Stimulated activated CD4-positive, alpha-beta T cell treated with anti-CD3 and anti-CD28 coated beads, Interleukin-15, amount 100 ng/mL, for 1 hour (primary cell): ENCODE measurements at places on chromosomes 6 and 20.

GRCh38 chr6:150027806-150028565 is 2.7 kb upstream of the RAET1L start:
- no peak for DNase-seq

- DNase-seq = no peak
These were observed 49.8 kb upstream of the THEMIS start for GRCh38 chr6:127950566-127951145.

- no peak for DNase-seq
These were observed 93.8 kb downstream of the SCP2D1 start for GRCh38 chr20:18907353-18907752.

DNA sequence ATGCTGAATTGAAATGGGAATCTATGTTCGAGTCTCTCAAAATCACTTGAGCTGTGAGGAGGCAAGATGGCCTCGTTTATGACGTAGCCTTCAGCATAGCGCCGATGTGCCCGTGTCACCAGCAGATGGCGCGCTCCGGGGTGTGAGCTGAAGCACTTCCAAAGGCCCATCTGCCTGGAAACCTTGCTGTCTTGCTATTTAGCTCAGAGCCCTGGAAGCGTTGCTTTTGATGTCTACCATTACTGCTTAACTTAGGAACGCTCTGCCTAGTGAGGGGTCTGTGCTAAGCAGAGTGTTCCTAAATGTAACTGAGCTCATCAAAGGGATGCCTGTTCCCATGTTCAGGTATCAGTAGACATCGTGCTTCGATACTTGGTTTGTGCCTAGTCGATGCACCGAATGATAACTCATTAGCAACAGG is 67.7 kb downstream of the SYCP2L start:
- DNase-seq = peak; percentile 6

DNA sequence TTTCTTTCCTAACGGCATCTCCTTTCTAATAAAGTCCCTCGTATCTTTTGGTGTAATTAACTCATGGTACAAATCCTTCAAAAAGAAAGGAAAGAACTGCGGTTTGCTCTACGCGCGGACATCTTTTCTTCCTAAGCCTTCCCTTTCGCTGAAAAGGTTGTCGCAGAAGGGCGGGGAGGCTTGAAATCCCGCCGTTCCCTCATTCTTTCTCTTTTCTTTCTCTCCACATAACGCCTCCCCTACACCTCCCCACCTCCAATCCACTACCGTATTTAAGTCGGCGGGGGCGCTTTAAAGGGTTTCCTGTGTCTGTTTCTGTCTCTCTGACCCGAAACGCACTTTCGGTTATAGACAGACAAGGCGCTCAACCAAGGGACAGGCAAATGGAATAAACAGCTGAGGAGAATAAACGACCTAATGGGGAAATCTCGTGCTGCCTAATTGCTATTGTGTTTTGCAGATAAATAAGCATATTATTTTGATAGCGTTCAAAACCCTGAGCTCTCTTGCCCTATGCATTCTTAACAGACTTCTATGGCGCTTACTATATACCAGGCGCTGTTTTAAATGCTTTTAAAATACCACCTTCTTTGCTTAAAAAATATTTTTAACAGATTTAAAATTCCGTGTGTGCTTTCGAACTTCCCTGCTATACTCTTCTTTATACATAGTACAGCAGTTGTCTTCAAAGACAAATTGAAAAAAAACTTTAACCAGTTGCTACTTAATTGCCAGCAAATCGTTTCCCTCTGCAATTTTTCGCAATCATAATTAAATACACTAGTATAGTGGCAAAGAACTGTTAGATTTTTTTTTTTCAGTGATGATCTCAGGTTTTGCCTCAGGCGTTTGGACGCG is 2.5 kb upstream of the HEY2 start:
- peak; percentile 33 for DNase-seq

DNA sequence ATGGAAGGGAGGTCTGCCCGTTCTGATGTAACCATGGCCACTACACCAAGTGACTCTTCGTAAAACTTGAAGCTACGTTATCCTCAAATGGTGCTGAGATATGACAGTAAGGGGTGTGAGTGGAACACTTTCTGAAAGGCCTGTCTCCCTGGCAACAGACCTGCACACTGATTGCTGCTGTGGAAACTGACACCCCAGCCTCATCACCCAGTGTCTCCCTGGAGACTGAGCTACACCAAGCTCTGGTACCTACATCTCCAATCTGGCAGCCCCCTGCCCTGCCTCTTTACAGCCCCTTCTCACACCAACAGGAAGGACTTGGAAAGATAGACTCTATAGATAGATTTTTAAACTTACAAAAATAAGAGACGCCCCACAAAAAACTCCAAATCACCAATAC is 13.2 kb downstream of the PI16 start:
- no peak for DNase-seq

- no peak for DNase-seq
These were observed 229.2 kb downstream of the EPM2A start for GRCh38 chr6:145506136-145506535.

GRCh38 chr6:50836231-50836630 is 17.6 kb downstream of the TFAP2B start:
- DNase-seq = no peak

- DNase-seq = no peak
These were observed 632.2 kb downstream of the COL12A1 start for GRCh38 chr6:74573613-74574012.

DNA sequence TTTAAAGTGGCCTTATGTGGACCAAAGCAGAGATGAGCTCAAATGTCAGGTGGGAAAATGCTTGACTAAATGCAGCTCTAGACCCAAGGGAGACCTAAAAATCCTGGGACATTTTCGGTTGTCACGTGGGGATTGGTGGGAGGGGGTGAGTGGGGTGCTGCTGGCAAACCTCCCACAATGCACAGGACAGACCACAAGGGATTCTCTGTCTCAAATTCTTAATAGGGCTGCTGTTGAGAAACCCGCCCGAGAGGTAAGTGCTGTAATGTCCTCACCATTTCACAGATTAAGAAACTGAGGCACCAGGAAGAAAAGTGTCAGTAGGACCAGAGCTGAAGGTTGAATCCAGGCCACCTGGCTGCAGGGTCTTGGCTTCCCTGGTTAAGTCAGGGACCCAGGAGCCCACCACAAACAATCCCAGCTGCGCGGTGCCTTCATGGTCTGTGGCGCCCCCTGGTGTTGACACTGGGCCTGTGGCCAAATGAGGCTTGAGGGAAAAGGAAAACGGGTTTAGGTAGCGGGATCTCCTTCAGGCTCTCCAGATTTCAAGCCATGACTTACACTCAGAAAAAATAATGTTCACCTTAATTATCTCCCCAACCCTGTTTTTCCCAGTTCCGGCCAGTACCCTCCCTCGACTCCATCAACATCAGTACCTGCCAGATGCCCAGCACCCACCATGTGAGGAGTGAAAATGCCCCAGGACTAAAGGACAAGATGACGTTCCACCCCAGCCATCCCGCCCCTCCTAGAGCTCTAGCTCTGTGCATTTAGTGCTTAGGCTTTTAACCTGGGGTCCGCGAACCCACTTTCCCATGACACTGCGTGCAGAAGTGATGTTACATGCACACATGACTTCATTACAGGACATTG is 7.2 kb downstream of the HLA-G start:
- peak; percentile 41 for DNase-seq

GRCh38 chr6:41717392-41717736 is 18.0 kb downstream of the TFEB start:
- no peak for DNase-seq

DNA sequence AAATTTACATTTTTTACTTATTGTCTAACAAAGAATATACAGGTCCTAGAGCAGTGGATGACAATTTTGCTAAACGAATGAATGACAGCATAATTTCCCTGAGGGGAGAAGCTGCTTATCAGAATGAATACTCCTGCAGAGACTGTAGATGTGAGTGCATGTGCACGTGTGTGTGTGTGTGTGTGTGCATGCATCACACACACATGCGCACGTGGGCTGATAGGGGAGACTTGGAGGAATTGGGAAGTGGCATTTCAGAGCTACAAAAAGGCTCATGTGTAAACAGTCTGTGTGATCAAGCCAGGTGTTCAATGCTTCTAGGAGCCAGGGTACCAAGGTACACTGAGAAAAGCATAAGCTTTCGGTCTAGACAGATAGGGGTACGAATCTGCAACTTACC is 93.5 kb upstream of the SASH1 start:
- DNase-seq = no peak

DNA sequence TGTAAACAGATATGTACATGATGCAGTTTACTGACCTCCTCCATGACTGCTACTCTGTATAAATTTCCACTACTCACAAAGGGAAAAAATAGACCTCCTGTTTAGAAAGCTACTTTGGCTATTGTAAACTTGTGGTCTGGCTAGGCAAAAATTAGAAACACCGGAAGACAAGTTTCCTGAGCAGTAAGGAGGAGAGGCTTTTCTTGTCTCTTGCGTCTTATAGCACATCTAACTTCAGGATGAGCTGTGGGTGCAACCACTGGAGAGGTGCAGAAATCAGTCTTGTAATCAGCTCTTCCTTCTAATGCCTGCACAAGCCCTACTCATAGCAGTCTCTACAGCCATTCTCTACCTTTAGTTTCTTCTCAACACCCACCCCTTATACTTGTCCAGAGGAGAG is 296.5 kb upstream of the SLC35B3 start:
- DNase-seq = no peak

DNA sequence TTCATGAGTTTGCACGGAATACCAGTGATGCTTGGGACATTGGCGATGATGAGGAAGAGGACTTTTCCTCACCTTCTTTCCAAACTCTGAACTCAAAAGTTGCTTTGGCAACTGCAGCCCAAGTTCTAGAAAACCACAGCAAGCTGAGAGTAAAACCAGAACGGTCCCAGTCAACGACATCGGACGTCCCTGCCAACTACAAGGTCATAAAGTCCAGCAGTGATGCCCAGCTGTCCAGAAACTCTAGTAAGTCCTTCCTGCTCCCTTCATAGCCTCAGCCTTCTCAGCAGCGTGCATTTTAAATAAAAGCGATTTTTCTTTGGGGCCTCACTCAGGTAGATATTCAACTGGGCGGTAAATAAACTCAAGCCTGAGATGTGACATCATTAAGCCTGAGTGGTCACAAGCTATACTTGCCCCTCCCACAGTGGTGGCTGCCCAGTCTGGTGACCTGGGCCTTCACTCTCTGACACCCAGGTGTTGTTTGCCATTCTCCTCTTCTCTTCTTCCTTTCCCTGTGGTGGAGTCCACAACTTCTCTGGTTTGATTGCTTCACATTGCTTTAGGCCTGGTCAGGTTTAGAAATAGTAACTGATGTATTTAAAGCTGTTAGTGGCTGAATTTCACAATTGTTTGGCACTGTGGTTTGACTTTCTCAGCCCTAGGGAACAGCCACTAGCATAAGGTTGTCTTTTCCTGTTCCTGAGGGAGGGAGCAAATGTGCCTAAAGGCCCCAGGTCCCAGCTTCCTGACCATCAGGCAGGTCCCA is 21.6 kb upstream of the TMEM217 start:
- no peak for DNase-seq

DNA sequence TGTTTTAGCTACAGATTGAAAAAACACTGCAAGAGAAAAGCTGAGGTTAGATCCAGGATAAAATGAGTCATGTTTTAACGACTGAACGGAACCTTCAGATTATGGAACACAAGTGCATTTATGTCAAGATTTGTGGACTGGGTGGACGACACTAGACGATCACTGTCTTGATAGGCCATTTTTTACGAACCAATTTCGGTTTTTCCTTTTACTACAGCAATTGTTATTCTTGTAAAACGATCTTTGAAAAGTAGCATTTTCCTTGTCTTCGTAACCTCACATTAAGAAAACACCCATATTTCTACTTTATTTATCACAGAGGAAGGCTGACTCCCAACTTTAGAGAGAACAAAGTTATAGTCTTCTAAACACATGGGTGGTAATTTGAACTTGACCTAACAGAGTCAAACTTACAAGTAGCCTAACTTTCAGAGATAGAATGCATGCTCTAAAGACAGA is 294.2 kb upstream of the TCF21 start:
- no peak for DNase-seq

DNA sequence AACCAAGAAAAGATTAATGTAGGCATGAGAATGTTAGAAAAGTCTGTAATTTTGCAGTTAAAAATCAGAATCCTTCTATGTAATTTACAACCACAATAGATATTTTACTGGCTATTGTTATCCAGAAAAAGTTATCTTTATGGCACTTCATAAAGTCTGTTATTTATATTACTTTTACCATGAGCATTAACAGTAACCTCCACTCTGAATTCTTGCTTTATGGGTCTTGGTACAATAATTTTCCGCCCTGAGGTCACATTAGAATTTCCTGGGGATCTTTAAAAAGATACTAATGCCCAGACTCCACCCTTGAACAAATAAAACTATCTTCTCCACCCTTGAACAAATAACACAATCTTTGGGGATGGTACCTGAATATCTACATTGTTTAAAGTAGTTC is 9.6 kb downstream of the RSPO3 start:
- DNase-seq = no peak

DNA sequence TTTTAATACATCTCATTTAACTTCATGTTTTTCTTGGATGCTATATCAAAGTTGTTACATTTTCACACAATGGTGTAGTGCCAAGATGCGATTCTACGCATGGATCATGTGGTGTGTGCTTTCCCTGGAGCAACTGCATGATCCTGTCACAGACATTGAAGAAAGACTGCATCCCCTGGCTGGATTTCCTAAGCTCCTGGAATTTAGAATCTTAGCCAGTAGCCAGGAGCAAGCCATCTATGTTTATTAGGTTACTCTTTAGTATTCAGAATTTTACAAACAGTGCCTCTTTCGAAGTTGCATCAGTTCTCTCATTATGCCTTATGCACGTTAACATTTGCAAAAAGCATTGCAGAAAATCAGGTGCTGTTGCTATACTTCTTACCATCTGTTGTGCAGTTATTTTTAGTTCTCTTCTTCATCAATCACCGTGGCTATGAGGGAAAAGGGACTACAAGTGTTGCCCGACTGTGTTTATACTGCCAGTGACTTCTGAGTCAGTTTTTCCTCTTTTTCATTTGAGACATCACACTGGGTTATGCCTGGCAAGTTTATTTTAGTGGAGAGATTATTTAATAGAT is 584.2 kb downstream of the BCKDHB start:
- no peak for DNase-seq

DNA sequence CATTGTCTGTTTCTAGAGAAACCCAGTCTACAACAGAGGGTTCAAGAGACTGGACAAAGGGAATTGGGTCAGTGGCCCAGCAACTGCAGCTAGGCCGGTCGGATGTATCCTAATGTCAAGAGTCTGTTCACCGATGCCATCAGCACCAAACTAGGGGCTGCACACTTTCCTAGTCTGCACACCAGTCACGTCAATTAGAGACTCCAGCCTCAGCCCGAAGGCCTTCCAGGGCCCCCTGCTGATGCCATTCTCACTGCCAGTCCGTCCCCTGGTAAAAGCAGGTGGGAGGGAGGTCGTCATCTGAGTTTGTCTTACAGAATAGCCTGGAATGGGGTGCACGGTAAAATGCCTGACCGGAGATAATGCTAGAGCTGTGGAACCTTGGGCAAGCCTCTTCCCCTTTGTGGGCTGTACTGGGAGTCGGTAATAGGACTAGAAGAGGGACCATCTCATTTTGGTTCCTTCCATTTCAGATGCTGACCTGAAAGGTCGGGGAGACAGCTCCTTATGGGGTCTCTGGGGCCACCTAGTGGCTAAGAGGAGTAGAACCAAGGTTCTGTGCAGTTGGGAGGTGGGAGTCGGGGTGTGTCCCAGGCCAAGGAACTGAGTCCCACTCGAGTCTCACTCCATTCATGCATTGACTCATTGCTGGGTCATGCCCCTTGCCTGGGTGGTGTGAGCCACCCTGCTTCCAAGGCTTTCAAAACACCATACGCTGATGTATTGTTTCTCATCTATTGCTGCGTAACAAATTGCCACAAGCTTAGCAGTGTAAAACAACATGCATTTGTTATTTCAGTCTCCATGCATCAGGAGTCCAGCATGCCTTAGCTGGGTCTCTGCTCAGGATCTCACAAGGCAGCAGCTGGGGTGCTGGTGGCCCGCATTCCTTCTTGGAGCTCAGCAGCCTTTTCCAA is 5.1 kb downstream of the SOX12 start:
- no peak for DNase-seq
